ENCODE measurements at places on chromosomes 13 and 19. TPM values are rescaled to one million over a fixed set of nuclear protein-coding genes. Genes with fewer than 3 reads are reported as not detected.
A peak's percentile ranks its signal among the peaks of the same experiment; 100 is the strongest.

TSHZ3 gene
- 0.77 TPM for total RNA-seq

COLGALT1 gene
- total RNA-seq, result 57.9 TPM

NALCN gene
- total RNA-seq, result 21.6 TPM

IZUMO4 gene
- 0.77 TPM for total RNA-seq

DNA sequence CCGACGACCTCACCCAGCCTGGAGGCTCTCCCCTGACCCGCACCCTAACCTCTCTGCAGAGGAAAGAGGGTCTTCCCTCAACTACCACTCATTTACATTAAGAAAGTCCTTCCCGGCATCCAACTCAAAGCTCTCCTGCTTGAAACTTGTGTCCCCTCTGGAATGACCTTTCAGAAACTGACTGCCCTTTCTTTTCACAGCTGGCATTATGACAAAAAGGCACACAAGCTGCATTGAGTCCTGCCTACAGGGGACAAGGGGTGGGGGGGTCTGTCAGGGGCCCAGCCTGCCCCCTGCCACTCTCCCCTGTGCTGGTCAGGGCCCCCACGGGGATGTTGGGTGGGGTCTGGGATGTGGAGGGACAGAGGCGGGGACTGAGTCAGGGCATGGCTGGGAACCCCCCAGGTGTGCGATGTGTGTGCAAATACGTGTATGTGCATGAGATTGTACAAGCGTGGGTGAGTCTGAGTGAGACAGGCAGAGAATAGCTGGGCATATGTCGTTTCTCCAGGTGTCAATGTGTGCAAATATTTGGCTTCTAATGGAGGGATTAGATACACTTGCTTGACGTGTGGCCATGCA, 2.0 kb downstream of the COL5A3 start:
- DNase-seq, result no peak

DNA sequence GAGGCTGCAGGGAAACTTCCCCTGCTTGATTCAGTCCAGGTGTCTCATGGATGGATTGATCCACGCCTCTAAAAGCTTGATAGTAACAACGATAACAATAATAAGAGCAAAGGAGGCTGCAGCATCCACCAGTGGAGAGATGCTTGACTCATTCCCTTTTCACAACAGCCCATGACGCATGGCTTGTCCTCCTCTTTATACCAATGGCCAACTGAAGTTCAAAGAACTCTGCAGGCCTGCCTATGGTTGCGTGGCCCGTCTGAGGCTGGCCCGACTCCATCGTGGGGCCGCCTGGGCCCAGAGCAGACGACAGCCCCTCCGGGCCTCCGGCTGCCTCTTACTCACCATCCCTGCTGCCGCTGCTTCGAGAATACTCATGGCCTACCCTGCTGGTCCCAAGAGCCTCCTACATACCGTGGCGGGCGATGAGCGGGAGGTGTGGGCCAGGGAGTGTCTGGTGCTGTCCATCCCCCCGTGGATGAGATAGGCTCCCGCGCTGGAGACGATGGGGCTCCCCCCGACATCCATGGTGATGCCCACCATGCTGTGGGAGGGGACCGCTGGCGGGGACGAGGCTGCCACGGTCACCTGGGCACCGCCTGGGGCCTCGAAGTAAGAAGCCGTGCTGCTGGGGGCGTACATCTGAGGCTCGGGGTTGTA, 61.8 kb upstream of the RANBP3 start:
- DNase-seq, result no peak

DNA sequence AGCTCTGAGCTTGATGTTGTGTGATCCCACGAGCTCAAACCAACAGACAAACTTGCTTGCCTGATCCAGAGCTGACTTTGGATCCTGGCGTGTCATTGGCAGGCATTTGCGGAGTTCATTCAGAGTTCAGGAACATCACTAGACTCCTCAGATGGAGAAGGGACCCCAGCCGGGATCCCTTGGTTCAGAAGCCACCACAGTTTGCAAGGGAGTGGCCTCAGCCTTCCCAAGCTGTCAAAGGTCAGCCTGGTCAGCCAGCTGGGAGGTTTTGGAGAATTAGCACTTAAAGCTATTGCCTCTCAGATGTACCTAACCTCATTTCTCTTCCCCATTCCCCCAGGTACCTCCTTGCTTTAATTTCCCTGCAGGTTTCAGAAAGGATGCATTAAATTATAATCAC, 208.8 kb upstream of the SOX21 start:
- DNase-seq, result no peak

- no peak for DNase-seq
Observed at GRCh38 chr13:44096901-44097300, 217.2 kb downstream of the LACC1 start.

- DNase-seq, result peak; percentile 39
Observed at GRCh38 chr13:36850790-36851438, 31.9 kb downstream of the RFXAP start.

DNA sequence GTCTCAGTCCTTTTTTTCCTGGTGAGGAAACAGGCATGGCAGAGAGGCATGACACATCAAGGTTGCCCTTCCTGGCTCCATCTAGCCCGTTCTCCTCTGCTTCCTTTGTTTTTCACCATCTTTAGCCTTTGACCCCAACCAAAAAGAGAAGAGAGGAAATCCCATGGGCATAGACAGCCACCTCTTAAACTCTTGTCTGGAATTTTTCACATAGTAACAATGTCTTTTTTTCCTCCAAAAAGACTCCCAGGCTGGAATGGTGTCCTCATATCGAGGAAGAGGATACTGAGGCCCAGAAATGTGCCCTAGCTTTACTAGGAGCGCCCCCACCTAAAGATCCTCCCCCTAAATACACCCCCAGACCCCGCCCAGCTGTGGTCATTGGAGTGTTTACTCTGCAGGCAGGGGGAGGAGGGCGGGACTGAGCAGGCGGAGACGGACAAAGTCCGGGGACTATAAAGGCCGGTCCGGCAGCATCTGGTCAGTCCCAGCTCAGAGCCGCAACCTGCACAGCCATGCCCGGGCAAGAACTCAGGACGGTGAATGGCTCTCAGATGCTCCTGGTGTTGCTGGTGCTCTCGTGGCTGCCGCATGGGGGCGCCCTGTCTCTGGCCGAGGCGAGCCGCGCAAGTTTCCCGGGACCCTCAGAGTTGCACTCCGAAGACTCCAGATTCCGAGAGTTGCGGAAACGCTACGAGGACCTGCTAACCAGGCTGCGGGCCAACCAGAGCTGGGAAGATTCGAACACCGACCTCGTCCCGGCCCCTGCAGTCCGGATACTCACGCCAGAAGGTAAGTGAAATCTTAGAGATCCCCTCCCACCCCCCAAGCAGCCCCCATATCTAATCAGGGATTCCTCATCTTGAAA, at the start of gene GDF15:
TSS of gene GDF15 (plus strand) at position 484 of the 868 bp plus-strand sequence. CDS start at position 516, 32 bp downstream.
- DNase-seq, result peak; percentile 97

- DNase-seq, result no peak
Observed at GRCh38 chr19:51779181-51779580, 15.8 kb upstream of the FPR3 start.

DNA sequence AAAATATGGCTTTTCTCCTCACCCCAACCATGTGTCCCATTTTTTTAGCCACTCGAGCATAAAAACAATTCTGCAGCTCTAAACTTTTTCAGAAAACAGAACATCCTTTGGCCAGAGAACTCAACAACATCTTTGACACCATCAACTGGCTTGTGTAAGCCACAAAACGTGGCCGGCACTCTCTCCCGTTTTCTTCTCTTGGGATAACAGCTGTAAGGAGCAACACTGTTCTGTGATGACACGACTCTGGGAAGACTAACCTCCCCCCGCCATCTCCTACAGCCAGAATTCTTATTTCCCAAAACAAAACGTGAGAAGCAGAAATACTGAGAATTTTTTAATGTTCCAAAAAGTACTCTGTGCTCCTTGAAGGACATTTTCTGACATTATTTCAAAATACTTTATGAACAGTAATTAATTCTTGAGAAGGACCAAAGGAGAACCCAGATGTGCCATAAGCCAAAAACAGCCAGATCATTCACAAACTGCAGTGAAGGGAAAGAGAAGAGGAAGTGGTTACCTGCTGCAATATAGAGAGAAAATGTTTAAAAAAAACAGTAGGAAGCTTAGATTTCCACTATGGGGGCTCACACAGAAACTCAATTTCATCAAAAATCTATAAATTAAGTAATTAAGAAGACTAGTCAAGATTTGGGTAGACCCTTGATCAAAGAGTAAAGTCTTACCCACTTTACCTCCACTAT, 25.8 kb downstream of the COL4A1 start:
- DNase-seq, result no peak

- DNase-seq, result no peak
Observed at GRCh38 chr19:53094754-53095575, 8.3 kb downstream of the ZNF160 start.

GRCh38 chr13:113299951-113300350, 2.9 kb downstream of the LAMP1 start:
- DNase-seq, result no peak

DNA sequence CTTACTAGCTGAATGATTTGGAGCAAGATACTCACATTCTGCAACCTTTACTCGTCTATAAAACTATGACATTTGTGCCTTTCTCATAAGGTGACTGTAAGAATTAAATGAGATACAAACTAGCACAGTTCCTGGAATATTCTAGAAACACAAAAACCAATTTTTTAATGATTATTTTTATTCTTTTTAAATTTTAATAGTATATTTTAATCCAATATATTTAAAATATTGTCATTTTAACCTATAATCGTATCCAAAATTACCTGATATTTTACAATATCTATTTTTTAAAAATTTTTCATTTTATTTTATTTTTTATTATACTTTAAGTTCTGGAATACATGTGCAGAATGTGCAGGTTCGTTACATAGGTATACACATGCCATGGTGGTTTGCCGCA, 238.1 kb downstream of the OLFM4 start:
- DNase-seq, result no peak

GRCh38 chr13:73933795-73934194, 200.4 kb downstream of the KLF12 start:
- no peak for DNase-seq

DNA sequence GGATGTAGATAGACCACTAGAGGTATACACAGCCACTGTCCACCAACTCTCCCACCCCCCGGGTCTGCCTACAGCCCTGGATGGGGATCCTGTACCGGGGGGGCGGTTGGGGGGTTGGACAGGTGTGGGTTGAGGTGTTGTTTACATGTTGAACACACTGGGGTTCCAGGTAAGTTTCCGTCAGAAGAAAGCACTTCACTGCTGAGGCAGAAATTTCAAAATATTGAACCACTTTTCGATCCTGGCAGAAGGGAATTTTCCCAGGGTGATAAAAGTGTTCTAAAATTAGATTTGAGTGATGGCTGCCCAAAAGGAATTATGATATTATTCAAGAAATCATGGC, 6.6 kb upstream of the CEACAM16 start:
- DNase-seq, result no peak

DNA sequence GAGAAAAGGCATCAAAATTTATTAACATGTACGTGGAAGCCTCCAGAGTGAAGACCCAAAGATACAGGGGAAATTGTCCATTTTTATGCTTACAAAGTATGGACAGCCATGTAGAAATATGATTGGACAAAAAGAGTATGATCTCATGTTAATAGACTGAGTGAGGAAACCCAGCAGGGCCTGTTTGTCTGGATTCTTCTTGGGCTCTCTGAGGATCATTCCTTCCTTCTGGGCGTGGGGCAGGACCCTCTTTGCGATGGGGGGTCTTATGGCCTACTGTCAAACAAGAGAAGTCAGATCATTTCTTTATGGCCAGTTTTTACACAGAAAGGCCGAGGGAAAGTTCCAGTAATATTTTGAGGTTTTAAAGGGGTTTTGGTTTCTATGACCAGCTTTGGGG, 110.8 kb downstream of the ESD start:
- DNase-seq, result no peak

DNA sequence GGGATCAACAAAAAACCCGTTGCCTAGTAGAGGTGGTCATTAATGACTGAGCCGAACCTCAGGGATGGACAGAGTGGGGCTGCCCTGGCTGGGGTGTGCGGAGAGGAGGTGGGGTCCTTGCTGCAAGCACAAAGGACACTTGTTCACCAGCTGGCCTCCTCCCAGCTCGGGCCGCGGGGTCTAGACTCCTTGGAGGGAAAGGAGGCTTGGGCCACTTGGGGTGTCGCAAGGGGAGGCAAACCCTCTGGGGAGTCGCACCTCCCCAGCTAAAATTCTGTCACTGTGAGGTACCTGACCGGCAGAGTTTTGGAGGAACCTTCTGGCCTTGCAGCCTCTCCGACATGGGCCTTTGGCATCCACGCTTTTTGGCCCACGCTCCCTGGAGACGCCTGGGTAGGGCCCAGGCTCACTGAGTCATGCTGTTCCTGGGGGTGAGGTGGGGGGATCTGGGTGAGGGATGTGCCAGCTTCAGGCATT, 8.2 kb downstream of the KLHL26 start:
- DNase-seq, result no peak

GRCh38 chr13:43963726-43964125, 84.0 kb downstream of the LACC1 start:
- DNase-seq, result peak; percentile 3

DNA sequence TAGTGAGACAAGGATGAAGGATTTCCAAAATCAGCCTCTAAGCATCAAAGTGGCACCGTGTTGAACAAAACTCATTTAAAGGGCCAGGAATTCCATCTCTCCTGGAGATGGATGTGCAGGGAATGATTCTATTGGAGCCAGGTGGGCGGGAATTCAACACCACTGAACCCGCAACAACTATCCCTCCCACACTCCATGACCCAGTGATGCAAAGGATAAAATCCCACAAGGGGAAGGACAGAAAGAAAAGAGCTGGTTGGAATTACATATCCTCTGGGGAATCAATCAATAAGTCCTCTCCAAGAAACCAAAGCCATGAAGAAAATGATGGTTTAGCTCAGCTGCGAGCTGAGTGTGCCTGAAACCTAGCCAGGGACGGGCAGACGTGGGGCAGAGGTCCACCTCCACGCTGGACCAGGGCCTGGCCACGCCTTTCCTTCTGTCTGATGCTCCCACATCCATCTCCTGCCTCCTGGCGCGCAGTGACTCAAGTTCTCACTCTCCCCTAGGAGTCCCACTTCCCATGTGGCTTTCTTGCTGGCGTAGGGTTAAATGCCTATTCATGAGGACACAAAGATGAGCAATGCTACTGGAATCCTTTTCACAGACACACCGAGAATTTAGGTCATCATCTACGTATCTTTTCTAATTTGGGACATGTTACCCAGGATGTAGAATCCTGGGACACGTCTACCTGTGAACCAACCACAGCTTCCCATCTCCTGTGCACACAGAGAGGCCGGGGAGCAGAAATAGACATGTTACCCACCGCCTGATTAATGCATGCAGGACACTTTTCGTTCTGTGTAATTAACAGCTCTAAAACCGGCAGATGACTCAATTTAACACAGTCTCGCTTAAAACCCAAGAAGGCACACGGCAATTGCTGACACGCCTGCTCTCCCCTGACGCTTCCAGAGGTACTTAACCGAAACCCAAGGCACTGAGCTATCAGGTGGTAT, 48.6 kb downstream of the PEPD start:
- DNase-seq, result no peak

GRCh38 chr19:19615086-19615485, 3.4 kb downstream of the PBX4 start:
- DNase-seq, result no peak
